ENCODE measurements at places on chromosomes 5 and 9. TPM values are rescaled to one million over a fixed set of nuclear protein-coding genes. Genes with fewer than 3 reads are reported as not detected.

DNA sequence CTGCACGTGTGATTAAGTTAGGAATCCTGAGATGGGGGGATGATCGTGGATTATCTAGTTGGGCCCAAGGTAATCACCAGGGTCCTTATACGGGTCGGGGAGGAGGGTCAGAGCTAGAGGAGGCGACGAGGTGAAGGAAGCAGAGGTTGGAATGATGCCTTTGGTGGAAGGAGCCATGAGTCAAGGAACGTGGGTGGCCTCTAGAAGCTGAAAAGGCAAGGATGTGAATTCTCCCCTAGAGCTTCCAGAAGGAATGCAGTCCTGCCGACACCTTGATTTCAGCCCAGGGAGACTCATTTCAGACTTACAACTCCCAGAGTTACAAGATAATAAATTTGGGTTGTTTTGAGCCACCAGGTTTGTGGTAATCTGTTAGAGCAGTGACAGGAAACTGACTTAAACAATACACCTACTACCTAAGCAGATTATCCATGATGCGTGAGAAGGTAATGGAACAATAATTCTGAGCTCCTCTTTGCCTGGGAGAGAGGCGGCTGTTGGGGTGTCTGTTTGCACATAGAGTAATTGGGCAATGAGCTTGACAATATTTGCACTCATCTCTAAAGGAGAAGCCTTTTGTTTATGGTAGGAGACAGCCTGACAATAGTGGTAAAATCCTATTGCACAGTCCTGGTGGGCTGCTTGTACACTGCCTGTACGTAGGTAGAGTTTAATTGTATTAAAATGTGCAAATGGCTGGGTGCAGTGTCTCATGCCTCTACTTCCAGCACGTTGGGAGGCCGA is 129.3 kb upstream of the IER5L start:
- no peak for ATAC-seq

Gene CYLC2
- not detected for total RNA-seq

Gene JAKMIP2
- total RNA-seq: 0.12 TPM

Gene PLPP7
- 0.28 TPM for total RNA-seq

GRCh38 chr5:159217236-159217635 is 7.9 kb upstream of the RNF145 start:
- no peak for ATAC-seq

Gene BTNL3
- total RNA-seq: not detected

DNA sequence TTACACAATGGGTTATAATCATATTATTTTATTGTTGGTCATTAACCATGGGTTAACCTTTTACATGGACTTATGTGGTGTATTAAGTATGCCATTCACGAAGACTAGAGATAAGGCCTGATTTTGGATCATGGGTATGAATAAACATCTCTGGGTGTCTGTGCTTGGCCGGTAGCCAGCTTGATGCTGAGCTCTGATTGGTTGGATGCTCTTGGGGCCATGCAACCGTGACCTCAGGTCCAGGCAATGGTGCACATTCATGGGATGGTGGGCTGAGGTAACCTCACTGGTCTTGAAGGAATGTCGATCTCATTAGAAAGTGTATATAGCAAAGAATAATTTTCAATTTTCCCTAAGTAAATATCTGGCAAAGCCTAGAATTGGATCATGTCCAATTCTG is 158.2 kb upstream of the IL12B start:
- no peak for ATAC-seq

GRCh38 chr5:67265951-67266350 is 69.4 kb upstream of the CD180 start:
- no peak for ATAC-seq

Gene OR13C9
- not detected for total RNA-seq

- no peak for ATAC-seq
These were observed 138.9 kb downstream of the NTRK2 start for GRCh38 chr9:84808416-84808815.

DNA sequence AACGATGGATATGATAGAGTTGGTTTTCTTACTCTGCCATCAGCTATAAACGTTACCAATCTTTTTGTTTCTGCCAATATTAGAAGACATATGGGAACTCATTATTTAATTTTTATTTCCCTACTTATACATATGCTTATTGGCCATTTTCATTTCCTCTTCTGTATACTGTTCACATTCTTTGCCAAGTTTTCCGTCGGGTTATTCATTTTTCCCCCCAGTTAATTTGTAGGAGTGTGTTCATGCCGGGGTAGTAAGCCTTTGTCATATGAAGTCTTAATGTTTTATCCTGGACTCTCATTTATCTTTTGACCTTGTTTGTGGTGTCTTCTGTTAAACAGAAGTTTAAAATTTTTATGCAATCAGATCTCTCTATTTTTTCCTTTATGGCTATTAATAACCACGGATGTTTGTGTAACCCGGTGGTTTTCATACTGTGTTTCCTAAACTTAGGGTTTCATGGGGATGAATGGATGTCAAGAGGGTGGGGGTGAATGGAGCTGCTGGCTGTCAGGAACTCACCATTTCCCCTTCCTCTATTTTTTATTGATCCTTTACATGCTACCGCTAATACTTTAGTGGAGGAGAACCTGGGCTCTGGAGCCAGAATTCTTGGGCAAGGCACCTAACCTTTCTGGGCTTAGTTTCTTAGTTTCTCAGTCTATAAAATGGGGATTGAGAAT is 42.5 kb upstream of the PPARGC1B start:
- no peak for ATAC-seq

GRCh38 chr5:172079876-172080275 is 73.4 kb upstream of the FBXW11 start:
- no peak for ATAC-seq

Gene FAM174A
- 25.9 TPM for total RNA-seq

Measured in esophagus mucosa (tissue), 1 donor.